HFFc6 (cell line): ENCODE measurements at places on chromosomes 6 and 20.

DNA sequence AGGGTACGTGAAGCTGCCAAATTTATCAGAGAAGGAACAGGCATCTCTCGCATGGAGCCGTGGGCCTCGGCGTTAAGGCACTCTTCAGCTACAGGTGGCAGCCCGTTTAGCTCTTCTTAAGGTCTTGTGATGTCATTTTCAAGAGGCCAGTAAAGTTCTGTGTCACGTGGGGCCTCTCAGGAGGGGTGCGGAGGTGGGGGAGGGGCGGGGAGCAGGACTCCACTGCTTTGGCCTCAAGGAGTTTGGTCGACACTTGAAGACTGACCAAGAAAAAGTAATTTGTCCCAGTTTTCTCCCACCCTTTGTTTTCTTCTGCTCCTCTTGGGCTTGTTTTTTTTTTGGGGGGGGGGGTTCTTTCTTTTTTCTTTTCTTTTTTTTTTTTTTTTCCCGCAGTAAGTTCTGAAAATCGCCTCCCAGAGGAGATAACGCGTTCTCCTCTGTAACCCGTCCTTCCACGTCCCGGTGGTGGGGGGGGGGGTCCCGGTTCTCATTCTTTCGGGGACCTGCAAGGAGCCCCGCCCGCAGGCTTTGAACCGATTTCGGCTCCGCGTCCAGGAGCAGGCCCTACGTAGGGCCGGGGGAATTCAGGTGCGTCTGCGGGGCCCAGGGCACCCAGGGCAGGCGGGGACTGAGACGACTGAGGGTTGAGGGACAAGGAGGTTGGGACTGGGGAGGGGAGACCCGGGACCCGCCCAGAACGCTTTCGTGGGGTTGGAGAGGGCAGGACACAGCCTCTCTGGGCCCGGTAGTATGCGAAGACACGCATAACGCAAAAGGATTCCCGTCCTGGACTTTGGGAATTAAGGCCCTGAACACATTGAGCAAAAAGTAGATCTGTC lies 26.0 kb downstream of the GPX6 start:
- peak; percentile 75 for DNase-seq

DNA sequence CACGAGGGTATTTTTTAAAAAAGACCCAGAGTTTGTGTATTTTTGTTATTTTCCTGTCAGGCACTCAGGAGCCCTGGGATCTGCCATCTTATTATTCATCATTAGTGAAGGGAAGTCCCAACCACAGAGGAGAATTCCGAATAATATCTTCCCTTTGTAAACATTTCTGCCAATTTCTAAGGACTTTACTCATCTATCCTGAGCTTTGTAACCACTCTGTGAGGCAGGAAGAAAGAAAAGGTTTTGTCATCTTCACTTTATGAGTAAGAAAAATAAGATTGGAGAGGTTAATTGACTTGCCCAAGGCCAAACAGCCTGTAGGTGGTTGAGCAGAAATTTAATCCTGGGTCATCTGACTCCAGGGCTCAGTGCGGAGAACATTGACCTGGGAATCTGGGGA lies 23.0 kb upstream of the IYD start:
- DNase-seq = peak; percentile 43

DNA sequence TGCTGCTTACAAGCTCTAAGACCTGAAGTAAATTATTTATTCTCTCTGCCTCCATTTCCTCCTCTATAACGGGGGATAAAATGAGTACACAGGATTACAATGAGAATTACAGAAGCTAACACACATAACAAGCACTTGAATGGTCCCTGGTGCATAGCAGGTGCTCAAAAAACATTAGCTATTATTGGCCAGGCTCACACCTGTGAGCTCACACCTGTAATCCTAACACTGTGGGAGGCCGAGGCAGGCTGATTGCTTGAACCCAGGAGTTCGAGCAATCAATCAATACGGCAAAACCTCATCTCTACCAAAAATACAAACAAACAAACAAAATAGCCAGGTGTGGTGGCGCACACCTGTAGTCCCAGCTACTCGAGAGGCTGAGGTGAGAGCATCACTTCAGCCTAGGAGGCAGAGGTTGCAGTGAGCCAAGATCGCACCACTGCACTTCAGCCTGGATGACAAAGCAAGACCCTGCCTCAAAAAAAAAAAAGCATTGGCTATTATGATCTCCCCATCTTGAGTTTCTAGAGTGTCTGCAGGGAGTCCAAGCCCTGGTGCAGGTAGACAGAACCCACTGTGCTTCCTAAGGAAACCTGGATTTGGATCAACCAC lies 68.1 kb downstream of the PREX1 start:
- no peak for DNase-seq

GRCh38 chr6:169961772-169962561 lies 210.5 kb downstream of the ERMARD start:
- DNase-seq = no peak

- peak; percentile 10 for DNase-seq
These were observed 39.2 kb downstream of the MMUT start for GRCh38 chr6:49423817-49424216.

DNA sequence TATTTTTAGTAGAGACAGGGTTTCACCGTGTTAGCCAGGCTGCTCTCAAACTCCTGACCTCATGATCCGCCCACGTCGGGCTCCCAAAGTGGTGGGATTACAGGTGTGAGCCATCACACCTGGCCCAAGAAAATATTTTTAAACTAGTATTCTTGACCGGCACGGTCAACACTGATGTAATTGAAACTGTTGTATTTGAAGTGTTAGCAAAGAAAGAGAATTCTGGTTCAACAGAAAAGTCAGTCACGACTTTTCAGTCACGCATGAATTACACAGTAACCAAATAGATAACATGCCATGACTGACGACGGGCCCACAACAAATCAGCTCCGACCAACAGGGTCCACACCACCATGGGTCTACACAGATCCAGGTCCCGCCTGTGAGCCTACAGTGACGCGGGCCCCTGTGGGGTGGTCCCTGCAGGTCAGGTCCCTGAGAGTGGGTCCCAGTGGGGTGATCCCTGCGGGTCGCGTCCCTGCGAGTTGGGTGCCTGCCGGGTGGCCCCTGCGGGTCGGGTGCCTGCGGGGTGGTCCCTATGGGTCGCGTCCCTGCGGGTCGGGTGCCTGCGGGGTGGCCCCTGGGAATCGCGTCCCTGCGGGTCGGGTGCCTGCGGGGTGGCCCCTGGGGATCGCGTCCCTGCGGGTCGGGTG lies 1.0 kb downstream of the GMEB2 start:
- no peak for DNase-seq

DNA sequence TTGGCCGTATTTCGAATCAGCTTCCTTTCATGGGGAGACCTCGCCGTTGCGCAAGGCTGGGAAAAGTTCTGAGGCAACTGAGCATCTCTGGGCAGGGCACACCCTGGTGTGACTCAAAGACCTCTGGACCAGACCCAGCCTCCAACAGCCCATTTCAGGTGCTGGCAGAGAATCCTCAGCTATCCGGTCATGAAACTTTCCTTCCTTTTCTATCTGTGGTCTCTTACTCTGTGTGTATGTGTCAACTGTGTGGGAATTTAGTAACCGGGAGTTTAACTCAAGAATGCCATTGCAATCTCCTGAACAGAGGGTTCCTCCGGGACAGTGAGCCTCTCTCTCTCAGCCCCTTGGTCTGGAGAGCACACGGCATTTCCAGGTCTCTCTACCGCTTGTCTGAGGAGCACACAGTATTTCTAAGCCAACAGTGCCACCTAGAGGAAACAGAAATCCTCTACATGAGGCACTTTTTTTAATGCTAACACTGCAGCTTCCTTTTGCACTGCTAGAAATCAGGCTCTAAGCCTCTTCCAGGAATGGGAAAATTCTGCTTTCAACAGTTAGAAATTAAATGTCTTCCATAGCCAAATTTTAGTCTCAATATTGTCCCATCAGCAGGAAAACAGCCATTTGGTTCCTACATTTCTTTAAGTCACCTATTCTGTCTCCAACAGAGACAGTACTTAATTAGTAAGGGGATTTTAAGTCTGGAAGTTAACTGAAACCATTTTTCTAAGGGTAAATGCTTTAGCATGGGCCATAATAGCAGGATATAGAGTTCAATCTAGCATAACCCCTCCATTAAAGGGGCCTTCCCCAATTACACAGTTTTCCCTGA lies 32.7 kb downstream of the PLN start:
- DNase-seq = peak; percentile 73

DNA sequence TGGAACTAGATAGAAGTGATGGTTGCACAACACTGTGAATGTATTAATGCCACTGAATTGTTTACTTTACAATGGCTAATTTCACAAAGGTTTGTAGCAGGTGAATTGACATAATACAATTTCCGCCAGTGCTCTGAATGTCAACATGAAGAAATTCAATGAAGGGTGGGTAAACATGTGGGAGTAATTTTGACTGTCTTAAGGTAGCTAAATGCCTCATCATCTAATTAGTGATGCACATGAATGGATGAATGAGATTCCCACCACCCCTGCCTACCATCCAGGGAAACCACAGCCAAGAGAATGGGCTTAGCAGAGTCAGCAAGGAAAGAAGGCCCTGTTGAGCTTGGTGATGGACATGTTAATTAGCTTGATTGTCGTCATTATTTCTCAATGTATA lies 275.3 kb downstream of the ALDH8A1 start:
- no peak for DNase-seq

GRCh38 chr6:82494367-82494766 lies 130.8 kb downstream of the TPBG start:
- no peak for DNase-seq

GRCh38 chr20:9996944-9997343 lies 37.8 kb upstream of the ANKEF1 start:
- DNase-seq = no peak

DNA sequence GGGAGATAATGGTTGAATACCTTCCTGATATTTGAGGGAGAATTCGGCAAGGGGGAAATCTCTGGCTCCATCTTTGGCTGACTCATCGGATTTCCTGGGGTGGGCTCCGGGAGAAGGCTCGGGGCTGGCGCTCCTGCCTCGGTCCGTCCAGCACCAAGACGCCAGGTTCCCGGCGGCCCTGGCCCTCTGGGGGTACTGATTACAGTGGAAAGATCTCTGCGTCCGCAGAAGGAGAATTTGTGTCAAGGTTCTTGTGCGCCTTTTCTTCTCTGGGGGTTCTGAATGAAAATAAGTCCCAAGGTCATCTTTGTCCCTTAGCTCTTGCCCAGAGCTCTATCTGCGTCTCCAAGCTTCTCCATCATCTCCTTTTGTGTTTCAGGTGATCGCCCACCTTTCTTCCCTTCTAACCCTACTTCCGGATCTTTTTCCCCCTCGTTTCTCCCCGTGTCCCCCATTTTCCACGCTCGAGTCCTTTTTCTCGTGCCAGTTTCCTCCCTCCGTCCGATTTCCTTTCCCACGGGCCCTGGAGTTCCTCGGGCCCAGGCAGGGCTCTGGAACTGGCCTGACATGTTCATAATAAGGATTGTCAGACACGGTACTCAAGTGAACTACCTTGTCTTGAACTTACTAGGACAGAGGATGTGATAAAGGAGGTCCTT lies 11.6 kb downstream of the NRN1 start:
- DNase-seq = no peak

DNA sequence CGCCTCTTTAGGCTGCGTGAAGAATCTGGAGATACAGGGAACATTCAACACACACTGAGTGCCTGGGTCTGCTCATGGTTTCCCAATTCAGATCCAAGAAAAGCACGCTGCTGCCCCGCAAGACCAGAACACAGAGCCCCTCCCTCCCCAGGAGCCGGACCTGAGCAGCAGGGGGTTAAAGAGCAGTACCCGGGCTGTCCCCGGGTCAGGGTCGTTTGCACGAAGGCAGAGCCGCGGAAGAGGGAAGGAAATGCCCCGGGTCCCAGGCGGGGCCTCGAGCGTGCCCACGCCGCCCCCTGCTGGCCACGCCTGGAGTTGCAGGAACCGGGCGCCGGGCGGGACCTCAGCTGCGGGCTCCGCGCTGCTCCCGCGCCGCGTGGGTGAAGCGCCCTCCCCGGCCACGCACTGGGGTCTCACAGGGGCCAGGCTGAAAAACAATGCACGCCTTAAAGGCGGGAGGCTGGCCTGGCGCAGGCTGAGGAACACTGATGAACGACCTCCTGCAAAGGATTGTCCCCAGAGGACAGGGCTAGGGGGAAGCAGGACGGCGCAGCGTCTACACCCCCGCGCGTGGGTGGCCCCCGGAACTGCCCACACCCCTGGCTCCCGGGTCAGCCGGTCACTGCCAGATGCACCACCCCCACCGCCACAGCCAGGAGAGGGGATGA lies 48.9 kb downstream of the ANKRD60 start:
- DNase-seq = no peak

GRCh38 chr6:107061125-107062020 lies 33.4 kb downstream of the MTRES1 start:
- no peak for DNase-seq

DNA sequence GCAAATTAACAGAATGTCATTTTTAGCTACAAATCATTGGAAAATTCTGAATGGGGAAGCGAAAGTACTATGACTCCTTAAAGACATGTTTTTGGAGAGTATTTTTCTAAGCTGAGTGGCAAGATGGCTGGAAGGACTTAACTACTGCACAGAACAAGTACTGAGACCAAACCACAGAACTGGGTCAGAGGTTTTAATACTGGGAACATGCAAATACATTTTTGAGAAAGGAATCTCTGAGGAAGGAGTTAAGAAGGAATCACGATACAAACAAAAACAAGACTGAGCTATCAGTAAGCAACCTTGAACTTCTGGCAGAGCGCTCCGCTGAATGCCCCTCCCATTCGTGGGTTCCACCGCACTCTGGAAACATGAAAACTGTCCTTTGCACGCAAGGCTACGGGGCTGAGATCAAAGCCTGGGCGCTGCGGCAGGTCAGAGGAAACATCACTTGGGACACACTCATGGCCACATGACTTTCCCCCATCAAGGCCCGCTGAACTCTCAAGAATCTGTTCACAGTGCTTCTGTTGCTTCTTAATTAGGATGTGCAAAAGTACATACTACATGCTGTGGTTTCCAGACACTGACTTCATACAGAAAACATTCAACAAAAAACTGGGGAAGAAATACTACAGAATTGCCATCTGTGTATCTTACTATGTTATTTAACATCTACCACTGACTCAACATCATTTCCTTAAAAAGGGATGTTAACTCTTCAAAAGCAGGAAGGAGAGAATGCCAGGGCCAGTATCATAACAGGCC lies 27.8 kb downstream of the SLC23A2 start:
- DNase-seq = peak; percentile 83

- no peak for DNase-seq
These were observed 11.7 kb upstream of the MAPK13 start for GRCh38 chr6:36118550-36119107.

DNA sequence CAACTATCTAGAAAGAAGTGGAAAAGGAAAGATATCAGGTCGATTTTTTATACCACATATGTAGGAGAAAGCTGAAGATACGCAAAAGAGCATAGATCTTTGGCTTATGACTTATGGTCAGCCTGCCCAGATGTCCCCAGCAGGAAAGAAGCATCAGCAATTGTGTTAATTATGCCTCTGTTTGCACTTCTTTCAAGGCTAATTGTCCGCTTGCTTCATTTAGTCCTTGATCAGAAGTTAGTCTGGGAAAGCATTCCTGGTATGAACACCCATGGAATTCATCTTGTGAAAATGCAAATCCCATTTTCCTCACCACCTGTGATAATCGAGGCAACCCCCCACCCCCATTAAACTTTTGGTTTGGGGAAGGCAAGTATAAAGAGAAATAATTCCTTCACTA lies 62.8 kb downstream of the ATP9A start:
- no peak for DNase-seq

GRCh38 chr6:10140136-10140535 lies 274.7 kb downstream of the TFAP2A start:
- DNase-seq = no peak

GRCh38 chr20:46670585-46671584 lies 18.4 kb downstream of the TP53RK start:
- DNase-seq = no peak

- DNase-seq = no peak
These were observed 129.0 kb upstream of the RREB1 start for GRCh38 chr6:6978731-6979130.
